ENCODE measurements at places on chromosomes 2 and 18. TPM values are rescaled to one million over a fixed set of nuclear protein-coding genes. Genes with fewer than 3 reads are reported as not detected.

The HS6ST1 gene
- total RNA-seq, result 29.9 TPM

The MEP1B gene
- total RNA-seq, result not detected

- peak; percentile 51 for DNase-seq
Measured at GRCh38 chr2:129877795-129878775, 101.4 kb upstream of the RAB6C start.

DNA sequence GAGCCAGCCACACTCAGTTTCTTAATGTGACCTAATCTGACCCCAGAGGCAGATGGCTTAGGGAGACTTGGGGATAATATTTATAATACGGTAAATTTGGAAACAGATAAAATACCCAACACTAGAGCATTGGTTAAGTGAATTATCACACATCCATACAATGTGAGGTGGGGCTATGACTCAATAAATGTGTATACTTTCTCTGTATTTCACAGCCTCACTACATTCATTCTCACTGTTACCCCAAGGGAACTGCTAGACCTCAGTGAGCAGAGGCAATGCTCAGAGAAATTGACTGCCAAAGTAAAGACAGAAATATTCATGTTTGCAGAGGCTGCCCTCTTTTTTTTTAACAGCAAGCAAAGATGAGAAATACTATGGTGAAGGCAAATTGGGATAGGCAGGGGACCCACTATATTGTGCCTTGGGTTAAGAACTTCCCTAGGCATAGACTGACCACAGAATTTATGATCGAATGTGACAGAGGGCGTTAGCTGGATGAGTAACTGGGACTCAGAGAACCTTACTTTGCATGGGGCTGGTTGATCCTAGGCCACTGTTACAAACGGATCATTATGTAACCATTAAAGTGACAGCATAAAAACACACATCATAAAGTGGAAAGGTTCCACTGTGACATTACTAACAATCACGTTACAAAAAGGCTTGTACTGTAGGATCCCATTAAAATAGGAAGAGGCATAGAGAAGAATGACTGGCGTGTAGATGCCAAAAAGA, 246.0 kb upstream of the LYPD1 start:
- DNase-seq, result no peak

- no peak for DNase-seq
Measured at GRCh38 chr2:43906448-43907109, 67.8 kb downstream of the ABCG8 start.

GRCh38 chr2:232203166-232203891, 175.2 kb upstream of the ALPP start:
- DNase-seq, result no peak

GRCh38 chr18:3852321-3852720, 402.3 kb downstream of the TGIF1 start:
- DNase-seq, result no peak

All from IMR-90 (cell line).